HepG2 (cell line): ENCODE measurements at places on chromosomes 6 and 20.

DNA sequence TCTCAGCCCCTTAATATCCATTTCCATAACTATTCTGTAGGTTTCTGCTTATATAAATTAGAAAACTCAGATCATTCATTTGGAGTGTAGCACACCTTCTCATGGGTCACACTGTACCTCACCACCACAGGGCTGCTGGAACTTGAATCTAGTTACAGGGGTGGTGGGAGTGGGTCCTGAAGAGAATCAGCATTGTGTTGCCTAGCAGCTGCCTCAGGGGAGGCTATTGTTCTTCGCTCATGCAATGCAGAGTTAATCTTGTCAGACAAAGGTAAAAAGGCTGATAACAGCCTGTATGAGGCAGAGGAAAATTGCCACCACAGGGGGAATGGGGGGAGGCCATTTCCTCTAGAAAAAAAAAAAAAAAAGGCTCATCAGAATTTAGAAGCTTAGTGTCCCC, 496.0 kb upstream of the ADGRB3 start:
- no peak overlapping the region for H3K4me3 ChIP-seq
- no peak for DNase-seq
- no peaks in the 10 kb centered on the region for H3K27me3 ChIP-seq
- no peaks in the 10 kb centered on the region for H3K4me1 ChIP-seq
- no peak overlapping the region for H3K27ac ChIP-seq

- peaks cover 17% of the 10 kb centered on the region; the same call in 1 of the 3 replicates for H3K27me3 ChIP-seq
- no peaks in the 10 kb centered on the region for H3K4me1 ChIP-seq
- no peak overlapping the region for H3K27ac ChIP-seq
- no peak overlapping the region for H3K4me3 ChIP-seq
Observed at GRCh38 chr6:47715782-47716181, 17.4 kb downstream of the ADGRF4 start.

- H3K27ac ChIP-seq = no peak overlapping the region
- H3K36me3 ChIP-seq = no peaks in the 10 kb centered on the region
- DNase-seq = no peak
- no peak overlapping the region for H3K4me3 ChIP-seq
- no peaks in the 10 kb centered on the region for H3K27me3 ChIP-seq
Observed at GRCh38 chr6:111865909-111866546, 7.2 kb downstream of the FYN start.

- no peak overlapping the region for H3K4me3 ChIP-seq
- no peaks in the 10 kb centered on the region for H3K36me3 ChIP-seq
- no peaks in the 10 kb centered on the region for H3K4me1 ChIP-seq
- H3K27me3 ChIP-seq = no peaks in the 10 kb centered on the region
- no peak for DNase-seq
Observed at GRCh38 chr6:70040766-70041165, 174.4 kb downstream of the COL19A1 start.

GRCh38 chr6:108123946-108124345, 41.9 kb upstream of the NR2E1 start:
- H3K36me3 ChIP-seq = no peaks in the 10 kb centered on the region
- no peak for DNase-seq
- peaks cover 45% of the 10 kb centered on the region for H3K4me1 ChIP-seq
- H3K27ac ChIP-seq = no peak overlapping the region
- peaks cover 53% of the 10 kb centered on the region; the same call in 2 of the 3 replicates for H3K27me3 ChIP-seq

- no peak overlapping the region for H3K27ac ChIP-seq
- peak; percentile 31 for DNase-seq
- H3K4me3 ChIP-seq = no peak overlapping the region
- H3K36me3 ChIP-seq = no peaks in the 10 kb centered on the region
- H3K27me3 ChIP-seq = no peaks in the 10 kb centered on the region
Observed at GRCh38 chr6:7996538-7997111, 67.6 kb downstream of the BLOC1S5 start.

DNA sequence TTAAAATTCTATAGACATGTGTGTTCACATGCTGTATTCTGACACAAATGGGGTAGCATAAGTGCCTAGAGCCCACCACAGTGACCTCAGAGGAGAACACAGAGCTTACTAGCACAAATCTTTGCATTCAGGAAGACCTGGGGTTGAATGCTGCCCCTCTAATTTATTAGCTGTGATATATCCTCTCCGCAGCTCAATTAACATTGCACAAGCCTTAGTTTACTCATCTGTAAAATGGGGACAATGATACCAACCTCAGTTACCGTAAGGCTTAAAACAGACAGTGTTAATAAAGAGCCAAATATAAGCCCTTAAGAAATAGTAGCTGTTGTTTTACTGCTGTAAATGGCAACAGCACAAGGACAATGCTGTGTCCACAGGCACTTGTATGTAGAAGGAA, 36.2 kb upstream of the IL17A start:
- no peak overlapping the region for H3K4me3 ChIP-seq
- no peaks in the 10 kb centered on the region for H3K36me3 ChIP-seq
- peaks cover 8% of the 10 kb centered on the region; the same call in 2 of the 3 replicates for H3K27me3 ChIP-seq
- no peak for DNase-seq
- no peak overlapping the region for H3K27ac ChIP-seq
- no peaks in the 10 kb centered on the region for H3K4me1 ChIP-seq

DNA sequence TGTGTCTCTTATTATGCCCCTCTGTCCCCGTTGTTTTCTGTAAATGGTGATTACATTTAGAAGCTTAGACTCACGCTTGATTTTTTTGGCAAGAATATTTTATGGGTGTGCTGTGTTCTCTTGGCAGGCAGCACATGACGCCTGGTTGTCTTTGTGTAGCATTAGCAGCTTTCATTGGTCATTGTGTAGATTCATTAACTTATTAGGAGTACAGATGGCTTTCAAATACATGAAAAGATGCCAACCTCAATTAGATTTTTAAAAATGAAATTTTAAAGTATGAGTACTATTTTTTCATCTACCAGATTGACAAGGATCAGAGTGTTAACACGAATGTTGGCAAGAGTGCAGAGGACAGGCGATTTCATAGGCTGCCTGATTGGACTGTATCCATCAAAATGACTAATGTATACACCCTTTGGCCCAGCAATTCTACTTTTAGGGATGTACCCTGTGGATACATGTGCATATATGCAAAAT, 15.2 kb downstream of the COX4I2 start:
- no peak overlapping the region for H3K27ac ChIP-seq
- DNase-seq = no peak
- no peaks in the 10 kb centered on the region for H3K4me1 ChIP-seq
- no peaks in the 10 kb centered on the region for H3K36me3 ChIP-seq

DNA sequence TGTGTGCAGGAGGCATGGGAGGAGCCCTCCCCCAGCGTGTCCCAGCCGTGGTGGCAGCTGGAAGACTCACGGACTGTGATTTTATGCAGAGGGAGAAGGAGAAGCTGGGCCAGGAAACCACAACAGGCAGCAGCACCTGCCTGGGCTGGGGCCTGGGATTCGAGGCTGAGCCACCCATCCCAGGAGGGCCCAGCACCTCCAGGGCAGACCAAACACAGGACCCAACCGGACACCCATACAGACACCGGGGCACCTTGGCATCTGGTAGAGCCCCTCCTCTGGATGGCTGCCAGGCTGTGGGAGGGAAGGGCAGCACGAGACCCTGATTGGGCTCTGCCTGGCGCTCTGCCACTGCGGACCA, 41.7 kb upstream of the CHRNA4 start:
- H3K36me3 ChIP-seq = no peaks in the 10 kb centered on the region
- no peak overlapping the region for H3K27ac ChIP-seq
- no peaks in the 10 kb centered on the region; the same call in 1 of the 2 replicates for H3K4me1 ChIP-seq

- no peak overlapping the region for H3K27ac ChIP-seq
- peaks cover 38% of the 10 kb centered on the region for H3K4me1 ChIP-seq
- DNase-seq = peak; percentile 63
- no peak overlapping the region for H3K4me3 ChIP-seq
Observed at GRCh38 chr20:19995220-19995863, 21.8 kb upstream of the NAA20 start.

DNA sequence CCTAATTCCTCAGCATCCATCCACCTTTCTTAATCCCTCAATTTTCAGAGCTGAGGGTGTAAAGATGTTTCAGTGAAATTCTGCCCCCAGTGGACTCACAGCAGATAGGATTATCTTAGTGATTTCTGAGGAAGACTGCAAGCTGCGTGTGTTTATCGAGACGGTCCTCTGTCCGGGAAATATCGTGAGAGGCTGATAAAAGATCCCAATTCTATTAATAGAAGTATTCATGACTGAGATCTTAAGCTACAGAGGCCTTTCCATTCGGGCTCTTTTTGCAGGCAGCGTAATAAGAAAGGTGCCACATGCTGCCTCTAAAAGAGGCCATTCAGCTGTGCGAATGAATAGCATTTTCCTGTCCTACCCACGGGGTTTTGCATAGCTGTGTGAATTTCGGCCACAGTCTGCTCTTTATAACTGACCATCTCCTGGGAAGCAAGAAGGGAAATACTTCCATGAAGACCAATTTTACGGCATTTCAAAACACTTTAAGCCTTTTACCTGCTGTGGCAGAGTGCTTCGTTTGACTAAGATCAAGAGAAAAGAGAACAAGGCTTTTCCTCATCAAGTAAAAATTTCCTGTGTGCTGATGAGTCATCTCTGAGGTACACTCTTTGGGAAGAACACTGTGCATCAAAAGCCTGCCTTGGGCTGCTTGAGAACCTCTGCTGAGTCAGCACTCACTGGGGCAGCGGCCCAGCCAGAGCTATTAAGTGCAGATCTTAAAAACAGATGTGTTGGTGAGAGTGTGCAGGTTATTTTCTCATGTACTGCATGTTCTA, 208.8 kb downstream of the ARHGAP18 start:
- peak; percentile 79 for DNase-seq
- H3K4me1 ChIP-seq = peaks cover 33% of the 10 kb centered on the region
- no peaks in the 10 kb centered on the region for H3K27me3 ChIP-seq
- no peaks in the 10 kb centered on the region for H3K36me3 ChIP-seq

- no peaks in the 10 kb centered on the region for H3K4me1 ChIP-seq
- no peaks in the 10 kb centered on the region for H3K27me3 ChIP-seq
- no peaks in the 10 kb centered on the region for H3K36me3 ChIP-seq
- DNase-seq = peak; percentile 52
- no peak overlapping the region for H3K4me3 ChIP-seq
Observed at GRCh38 chr6:120826253-120826652, 508.0 kb downstream of the TBC1D32 start.

DNA sequence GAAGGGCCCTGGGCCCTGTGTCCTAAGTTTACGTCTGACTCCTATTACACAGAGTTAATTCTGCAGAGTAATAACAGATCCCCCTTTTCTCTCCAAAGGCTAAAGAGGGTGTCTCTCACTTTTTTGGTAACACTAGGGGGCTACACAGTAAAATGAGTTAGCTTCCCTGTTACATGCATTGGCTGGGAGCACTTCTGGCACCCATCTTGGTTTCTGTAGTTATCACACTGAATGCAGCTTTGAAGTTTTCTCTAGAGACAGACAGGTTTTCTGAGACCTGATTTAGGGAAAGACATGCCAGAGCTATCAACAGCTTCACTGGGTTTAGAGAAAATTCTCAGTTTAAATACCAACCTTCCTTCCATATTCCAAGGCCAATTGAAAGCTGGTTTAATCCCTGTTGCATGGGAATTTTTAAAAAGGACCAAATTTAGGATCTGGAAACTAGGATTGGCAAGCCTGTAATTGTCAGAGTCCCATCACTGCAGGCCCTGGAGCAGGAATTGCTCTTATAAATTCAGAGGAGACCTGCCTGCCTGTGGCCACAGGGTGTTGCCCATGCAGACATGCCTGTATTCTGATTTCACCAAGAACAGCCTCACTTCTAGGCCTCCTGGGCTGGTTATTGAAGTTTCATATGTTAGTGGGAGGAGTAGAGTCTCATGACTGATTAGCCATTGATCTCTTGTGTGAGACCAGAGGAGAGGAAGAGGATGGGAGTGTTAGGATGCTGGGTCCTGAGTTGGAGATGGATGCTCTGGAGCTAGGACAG, 29.4 kb downstream of the RNF8 start:
- DNase-seq = no peak
- no peaks in the 10 kb centered on the region for H3K27me3 ChIP-seq
- no peaks in the 10 kb centered on the region for H3K4me1 ChIP-seq
- H3K36me3 ChIP-seq = peaks cover 9% of the 10 kb centered on the region
- H3K27ac ChIP-seq = no peak overlapping the region
- no peak overlapping the region for H3K4me3 ChIP-seq

- H3K4me1 ChIP-seq = no peaks in the 10 kb centered on the region
- no peaks in the 10 kb centered on the region for H3K36me3 ChIP-seq
- H3K27me3 ChIP-seq = no peaks in the 10 kb centered on the region; the same call in 1 of the 2 replicates
- no peak overlapping the region for H3K27ac ChIP-seq
- peak; percentile 24 for DNase-seq
- H3K4me3 ChIP-seq = no peak overlapping the region
Observed at GRCh38 chr20:22974354-22974753, 60.8 kb upstream of the SSTR4 start.

DNA sequence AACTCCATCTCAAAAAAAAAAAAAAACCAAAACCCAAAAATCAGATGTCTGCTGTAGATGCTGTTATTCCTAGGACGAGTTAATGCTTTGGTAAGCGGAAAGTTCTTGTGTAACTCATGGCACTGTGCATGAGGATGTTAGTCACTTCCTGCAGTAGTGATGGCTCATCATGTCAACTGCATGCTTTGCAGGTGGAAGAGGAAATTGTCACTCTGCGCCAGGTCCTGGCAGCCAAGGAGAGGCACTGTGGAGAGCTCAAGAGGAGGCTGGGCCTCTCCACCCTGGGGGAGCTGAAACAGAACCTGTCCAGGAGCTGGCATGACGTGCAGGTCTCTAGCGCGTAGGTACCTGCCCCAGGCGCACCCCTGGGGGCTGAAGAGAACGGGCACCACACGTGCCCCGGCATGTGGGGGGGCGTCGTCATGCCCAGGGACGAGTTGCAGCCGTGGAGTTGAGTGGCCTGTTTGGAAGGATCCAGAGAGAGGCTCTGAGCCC, 8.5 kb downstream of the TPD52L2 start:
- H3K4me1 ChIP-seq = peaks cover 4% of the 10 kb centered on the region; the same call in 1 of the 2 replicates
- H3K4me3 ChIP-seq = no peak overlapping the region
- H3K36me3 ChIP-seq = peaks cover 87% of the 10 kb centered on the region
- H3K27ac ChIP-seq = no peak overlapping the region

GRCh38 chr6:28868873-28869272, 54.9 kb downstream of the TRIM27 start:
- DNase-seq = no peak
- no peak overlapping the region for H3K4me3 ChIP-seq
- no peaks in the 10 kb centered on the region for H3K36me3 ChIP-seq
- H3K4me1 ChIP-seq = peaks cover 35% of the 10 kb centered on the region

GRCh38 chr6:139240161-139241010, 51.4 kb downstream of the TXLNB start:
- H3K27me3 ChIP-seq = peaks cover 4% of the 10 kb centered on the region; the same call in 1 of the 3 replicates
- no peak overlapping the region for H3K4me3 ChIP-seq
- no peak for DNase-seq
- H3K27ac ChIP-seq = no peak overlapping the region
- H3K4me1 ChIP-seq = no peaks in the 10 kb centered on the region
- no peaks in the 10 kb centered on the region for H3K36me3 ChIP-seq

DNA sequence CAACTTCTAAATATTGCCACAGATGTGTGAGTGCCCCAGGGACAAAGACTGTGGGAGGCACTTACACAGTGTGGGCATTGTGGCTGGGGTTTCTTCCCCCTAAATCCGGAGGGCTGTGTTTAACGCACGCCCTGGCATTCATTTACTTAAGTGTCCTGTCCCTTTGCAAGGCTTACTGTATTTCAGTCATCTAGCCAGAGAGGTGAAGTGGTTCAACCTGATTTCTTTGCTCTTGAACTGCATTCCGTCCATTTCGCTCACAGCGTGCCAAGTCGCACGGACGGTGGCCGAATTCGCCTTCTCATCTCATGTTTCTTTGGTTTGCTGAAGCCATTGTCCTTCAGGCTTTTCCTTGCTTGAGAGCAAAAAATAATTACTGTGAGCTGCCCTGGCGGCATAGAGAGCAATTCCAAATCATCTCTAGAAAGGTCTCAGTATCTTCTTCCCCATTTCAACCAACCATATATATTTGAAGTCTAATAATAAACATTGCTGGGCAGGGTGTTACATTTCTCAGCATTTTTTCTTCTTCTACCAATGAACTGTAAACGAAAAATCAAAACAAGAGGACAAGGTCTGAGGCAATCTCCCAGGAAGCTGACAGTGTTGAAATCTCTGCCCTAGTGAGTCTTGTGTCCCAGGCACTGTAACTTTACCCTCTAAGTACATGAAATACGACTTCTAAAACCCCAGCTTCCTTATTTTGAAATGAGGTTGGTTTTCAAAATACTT, 16.9 kb downstream of the SYTL3 start:
- no peak overlapping the region for H3K4me3 ChIP-seq
- H3K27me3 ChIP-seq = peaks cover 20% of the 10 kb centered on the region; the same call in 1 of the 2 replicates
